Epithelial cell of umbilical artery (primary cell): ENCODE measurements at places on chromosomes 11 and 22. TPM values are rescaled to one million over a fixed set of nuclear protein-coding genes. Genes with fewer than 3 reads are reported as not detected.

Gene NAALADL1
- total RNA-seq: 5.5 and 9.7 TPM in 2 replicates

Gene GPR83
- total RNA-seq: not detected in 2 replicates

Gene YWHAH
- 104 and 111 TPM in 2 replicates for total RNA-seq

Gene VPREB1
- not detected in 2 replicates for total RNA-seq

Gene ZBTB16
- total RNA-seq: 8.1 and 21.7 TPM in 2 replicates

Gene TMEM121B
- 0.15 and 0.32 TPM in 2 replicates for total RNA-seq

Gene NRGN
- total RNA-seq: 0.32 and 0.91 TPM in 2 replicates

Gene OR4P4
- not detected in 2 replicates for total RNA-seq

Gene SLC43A1
- 13.6 and 17.2 TPM in 2 replicates for total RNA-seq
